ENCODE measurements at places on chromosomes 16 and 17. TPM values are rescaled to one million over a fixed set of nuclear protein-coding genes. Genes with fewer than 3 reads are reported as not detected.

Gene SEPTIN1
- not detected for total RNA-seq

Gene SALL1
- total RNA-seq, result 0.21 TPM

Gene CA10
- 1.2 TPM for total RNA-seq

Gene NTN3
- 9.1 TPM for total RNA-seq

Gene HOXB4
- 0.92 TPM for total RNA-seq

Gene GFER
- 10.2 TPM for total RNA-seq

Gene PRAC1
- not detected for total RNA-seq

Gene KRT20
- 0.51 TPM for total RNA-seq

Gene TMEM238L
- not detected for total RNA-seq
